ENCODE measurements at places on chromosomes 3 and 15.

- DNase-seq: peak; percentile 38
Measured at GRCh38 chr3:104564045-104564643, 802.6 kb upstream of the ALCAM start.

GRCh38 chr15:37995461-37996347, 61.3 kb downstream of the TMCO5A start:
- no peak for DNase-seq

DNA sequence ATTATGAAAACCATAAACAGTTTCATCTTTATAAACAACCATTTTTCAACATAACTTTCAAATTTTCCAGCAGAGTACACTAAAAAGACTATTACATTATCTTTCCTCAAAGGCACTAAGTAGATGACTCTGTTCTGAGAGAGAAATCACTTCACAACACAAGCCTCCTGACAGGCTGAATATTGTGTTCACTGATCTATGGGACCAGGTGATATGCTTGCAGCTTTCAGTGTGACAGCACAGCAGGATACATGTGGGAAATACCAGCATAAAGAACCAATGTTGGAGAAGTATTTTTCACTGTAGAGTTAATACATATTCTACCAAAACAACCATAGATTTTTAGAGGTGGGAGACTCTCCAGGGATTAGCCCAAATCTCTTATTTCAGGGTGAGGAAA, 350.6 kb downstream of the PLCL2 start:
- DNase-seq: no peak

GRCh38 chr3:17755836-17756235, 13.4 kb upstream of the TBC1D5 start:
- no peak for DNase-seq

DNA sequence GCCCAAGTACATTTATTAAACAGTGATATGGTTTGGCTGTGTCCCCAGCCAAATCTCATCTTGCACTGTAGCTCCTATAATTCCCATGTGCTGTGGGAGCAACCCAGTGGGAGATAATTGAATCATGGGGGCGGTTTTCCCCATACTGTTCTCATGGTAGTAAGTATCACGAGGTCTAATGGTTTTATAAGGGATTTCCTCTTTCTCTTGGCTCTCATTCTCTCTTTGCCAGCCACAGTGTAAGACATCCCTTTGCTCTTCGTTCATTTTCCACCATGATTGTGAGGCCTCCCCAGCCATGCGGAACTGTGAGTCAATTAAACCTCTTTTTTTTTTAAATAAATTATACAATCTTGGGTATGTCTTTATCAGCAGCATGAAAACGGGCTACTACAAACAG, 228.0 kb upstream of the TP63 start:
- no peak for DNase-seq

- no peak for DNase-seq
Measured at GRCh38 chr3:71109241-71109976, 474.1 kb downstream of the FOXP1 start.

DNA sequence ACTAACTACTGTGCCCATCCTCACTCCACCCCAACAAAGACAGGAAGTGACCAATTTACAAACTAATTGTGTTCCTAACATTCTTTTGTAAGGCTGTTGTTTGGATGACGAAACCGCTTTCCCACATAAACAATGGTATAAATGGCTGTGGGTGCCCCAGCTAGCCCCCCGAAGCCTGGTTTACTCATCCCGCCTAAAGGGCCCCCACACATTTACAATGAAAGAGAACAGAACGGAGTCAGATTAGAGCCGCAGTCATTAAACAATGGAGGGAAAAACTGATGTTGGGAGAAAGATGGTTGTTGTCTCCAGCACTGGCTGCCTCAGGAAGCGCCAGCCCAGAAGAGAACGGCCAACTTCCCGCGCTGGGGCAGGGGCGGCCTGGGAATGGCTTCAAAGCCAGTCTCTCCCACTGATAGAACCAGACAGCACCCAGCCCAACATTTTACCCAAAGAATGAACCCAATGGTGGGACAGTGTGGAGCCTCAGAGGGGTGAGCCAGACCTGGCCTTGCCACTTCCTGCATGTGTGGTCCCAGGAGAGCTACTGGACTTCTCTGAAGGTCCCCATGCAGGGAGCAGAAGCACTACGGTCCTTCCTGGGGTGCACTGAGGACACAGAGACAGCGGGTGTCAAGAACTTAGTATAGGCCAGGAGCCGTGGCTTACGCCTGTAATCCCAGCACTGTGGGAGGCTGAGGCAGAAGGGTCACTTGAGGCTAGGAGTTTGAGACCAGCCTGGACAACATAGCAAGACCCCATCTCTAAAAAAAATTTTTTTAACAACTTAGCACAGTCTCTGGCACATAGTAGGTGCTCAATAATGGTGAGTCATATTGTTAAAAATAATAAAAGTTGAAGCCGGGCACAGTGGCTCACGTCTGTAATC, 75.8 kb upstream of the GATA2 start:
- DNase-seq: no peak

- DNase-seq: no peak
Measured at GRCh38 chr15:75732809-75733451, 20.3 kb upstream of the CSPG4 start.

- peak; percentile 69 for DNase-seq
Measured at GRCh38 chr15:45458746-45459403, 63.7 kb downstream of the SLC30A4 start.

DNA sequence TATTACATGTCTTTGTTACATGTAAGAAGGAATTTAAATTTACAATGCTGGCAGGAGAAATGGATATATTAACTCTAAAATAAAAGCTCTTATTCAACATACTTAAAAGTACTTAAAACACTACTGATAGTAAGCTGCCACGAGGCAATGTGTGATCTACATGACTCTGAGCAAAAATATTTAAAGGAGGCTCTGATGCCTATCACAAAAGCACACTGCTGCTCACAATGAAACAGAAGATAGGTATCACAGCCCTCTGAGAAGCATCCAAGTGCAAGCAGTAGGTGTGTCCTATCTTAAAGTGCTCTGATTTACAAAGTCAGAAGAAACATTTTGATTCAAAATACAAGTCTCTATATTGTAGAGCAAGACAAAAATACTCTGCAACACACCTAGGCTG, 371.2 kb upstream of the WNT5A start:
- no peak for DNase-seq

- peak; percentile 3 for DNase-seq
Measured at GRCh38 chr3:132535575-132536441, 61.3 kb upstream of the ACKR4 start.
